Activated CD4-positive, alpha-beta T cell treated with anti-CD3 and anti-CD28 coated beads, Interleukin-2, amount 10 ng/mL, durations not matched to agents 24 days and 14 days (primary cell): ENCODE measurements at places on chromosomes 4 and X.
A peak's percentile ranks its signal among the peaks of the same experiment; 100 is the strongest.

GRCh38 chr4:10153161-10153560 lies 36.6 kb upstream of the WDR1 start:
- no peak for DNase-seq

DNA sequence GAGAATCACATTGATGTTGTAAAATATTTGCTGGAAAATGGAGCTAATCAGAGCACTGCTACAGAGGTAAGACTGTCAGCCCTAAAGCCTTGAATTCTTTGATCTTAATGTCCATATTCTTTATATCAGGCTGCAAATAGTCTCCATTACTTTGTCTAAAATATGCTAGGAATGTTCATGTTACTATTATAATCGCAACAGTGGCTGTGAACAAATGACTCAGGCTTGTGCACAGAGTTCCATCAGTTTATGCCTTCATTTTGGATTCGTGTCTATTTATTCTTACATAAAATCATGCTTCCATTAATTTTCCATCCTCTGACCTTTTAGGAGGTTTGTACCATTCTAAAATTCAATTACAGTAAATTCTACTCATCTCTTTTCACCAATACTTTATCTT lies 182.7 kb downstream of the ANK2 start:
- no peak for DNase-seq

GRCh38 chr4:85092536-85092935 lies 126.0 kb upstream of the WDFY3 start:
- DNase-seq: no peak

- no peak for DNase-seq
These were observed 88.1 kb downstream of the FSTL5 start for GRCh38 chr4:162075726-162076125.

DNA sequence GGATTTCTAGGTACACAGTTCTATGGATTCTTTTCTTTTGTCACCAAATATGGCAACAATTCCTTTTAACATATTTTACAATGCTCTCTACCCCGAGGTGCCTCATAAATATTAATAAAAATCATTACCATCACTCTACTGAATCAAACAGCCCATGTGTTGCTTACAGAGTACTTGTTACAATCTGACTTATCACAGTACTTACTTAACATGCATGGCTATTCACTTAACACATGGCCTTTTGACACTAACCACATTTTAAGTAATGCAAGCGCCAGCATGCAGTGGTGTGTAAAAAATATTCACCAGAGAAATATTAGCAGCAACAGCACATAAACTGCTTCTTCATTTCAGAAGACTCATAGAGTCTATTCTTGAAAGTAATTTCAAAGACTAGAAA lies 64.9 kb downstream of the BMP3 start:
- DNase-seq: no peak

DNA sequence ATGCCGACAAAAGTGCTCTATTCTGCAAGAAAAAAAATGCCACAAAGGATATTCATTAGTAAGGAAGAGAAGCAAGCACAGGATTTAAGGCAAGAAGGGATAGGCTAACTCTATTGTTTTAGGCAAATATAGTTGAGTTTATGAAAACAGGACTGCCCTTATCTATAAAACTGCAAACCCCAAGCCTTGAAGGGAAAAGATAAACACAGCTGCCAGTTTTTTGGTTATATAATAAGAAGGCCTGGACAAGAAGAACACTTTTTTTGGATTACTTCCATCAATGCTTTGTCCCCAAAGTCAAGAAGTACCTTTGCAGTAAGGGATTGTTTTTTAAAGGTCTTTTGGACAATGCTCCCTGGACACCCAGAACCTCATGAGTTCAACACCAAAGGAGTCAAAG lies 45.4 kb upstream of the WWC2 start:
- no peak for DNase-seq

- DNase-seq: peak; percentile 65
These were observed 11.0 kb upstream of the DUSP9 start for GRCh38 chrX:153635788-153636668.

DNA sequence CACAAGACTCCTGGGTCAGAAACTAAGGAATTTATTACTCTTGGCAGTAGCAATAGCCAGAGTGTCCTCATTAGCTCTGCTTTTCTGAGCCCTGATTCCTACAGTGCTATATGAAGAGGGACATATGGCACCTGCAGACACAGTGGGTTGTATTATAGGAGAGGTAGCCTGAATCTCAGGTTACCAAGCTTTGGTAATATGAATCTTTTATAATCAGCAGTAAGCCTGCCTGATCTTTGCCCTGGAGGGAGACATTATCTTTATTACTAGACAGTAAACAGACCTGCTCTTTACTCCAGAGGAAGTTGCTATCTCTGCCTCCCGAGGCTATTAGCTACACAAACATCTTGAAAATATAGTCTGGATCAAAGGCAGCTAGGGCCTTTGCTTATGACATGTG lies 62.5 kb upstream of the HOPX start:
- no peak for DNase-seq

- DNase-seq: peak; percentile 49
These were observed 55.7 kb downstream of the LINC00632 start for GRCh38 chrX:140765043-140765784.

DNA sequence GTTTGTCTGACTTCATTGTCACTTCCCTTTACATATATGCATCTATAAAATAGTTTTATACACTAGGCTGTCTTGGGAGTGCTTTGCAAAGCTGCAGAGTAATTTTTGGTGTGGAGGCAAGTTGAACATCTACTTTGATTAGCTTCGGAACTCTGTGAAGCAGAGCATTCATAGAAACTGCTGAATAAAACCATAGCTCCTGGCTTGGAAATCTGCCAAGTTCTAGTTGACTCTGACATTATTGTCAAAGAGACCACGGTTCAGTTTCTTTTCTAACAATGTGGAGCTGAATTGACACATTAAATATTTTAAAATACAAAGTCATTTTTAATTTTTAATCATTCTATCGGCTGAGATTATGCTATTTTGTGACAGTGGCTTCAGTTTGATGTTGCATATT lies 335.0 kb downstream of the BMPR1B start:
- DNase-seq: no peak

- no peak for DNase-seq
These were observed 111.1 kb upstream of the HTR2C start for GRCh38 chrX:114472788-114473187.

DNA sequence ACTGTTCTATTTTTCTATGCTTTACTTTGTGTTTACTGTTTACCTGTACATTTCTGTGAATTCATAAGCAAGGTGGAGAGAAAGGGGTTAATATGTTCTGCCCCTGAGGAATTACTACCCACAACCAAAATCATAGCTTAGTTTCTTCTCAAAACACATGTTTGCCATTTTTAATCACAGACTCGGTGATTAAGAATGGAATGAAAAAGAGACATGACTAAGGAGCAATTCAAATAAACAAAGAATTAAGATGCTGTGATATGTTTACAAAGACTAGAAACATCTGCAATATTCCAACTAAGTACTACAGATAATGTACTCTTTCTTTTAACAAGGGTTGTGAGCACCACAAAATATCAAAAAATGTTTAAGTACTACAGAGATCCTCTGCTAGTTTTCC lies 11.7 kb upstream of the FAT4 start:
- DNase-seq: no peak

DNA sequence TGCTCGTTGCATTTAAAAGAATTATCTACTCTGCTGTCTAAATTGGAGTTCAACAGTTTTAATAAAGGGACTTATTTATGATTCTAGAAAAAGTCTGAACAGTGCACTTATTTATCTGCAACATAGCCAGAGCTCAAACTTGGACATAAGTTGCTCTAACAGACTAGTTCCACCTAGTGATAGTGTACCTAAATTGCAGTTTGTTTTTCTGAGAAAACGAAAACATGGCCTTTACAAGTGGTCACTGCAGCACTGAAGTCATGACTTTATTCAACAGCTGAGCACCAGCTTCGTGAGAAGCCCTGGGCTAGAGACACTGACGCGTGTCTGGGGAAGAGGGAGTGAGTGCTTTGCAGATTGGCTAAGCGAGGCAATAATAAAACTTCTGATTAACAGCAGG lies 77.3 kb upstream of the IGSF1 start:
- no peak for DNase-seq

GRCh38 chrX:134163836-134164235 lies 73.1 kb upstream of the CCDC160 start:
- DNase-seq: no peak

DNA sequence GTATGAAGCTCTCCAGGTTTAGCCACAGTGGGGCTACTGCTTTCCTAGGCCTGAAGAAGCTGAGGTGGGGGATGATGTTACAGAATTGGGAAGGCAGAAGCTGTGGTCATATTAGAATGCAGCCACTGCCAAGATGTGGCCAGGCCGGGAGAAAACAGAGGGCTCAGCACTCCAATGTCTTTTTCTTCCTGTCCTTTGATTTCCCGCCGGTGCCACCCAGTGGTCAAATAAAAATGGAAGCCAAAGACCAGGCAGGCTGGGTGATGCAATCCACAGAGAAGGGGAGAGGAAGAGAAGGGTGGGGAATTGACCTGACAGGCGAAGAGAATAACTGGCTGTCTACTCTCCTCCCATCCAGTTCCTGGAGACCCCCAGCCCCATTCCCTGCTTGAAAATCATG lies 94.9 kb upstream of the SHISA3 start:
- DNase-seq: no peak

- DNase-seq: no peak
These were observed 783.0 kb upstream of the AADAT start for GRCh38 chr4:170872794-170873193.

GRCh38 chrX:16444353-16444752 lies 205.6 kb upstream of the S100G start:
- no peak for DNase-seq

DNA sequence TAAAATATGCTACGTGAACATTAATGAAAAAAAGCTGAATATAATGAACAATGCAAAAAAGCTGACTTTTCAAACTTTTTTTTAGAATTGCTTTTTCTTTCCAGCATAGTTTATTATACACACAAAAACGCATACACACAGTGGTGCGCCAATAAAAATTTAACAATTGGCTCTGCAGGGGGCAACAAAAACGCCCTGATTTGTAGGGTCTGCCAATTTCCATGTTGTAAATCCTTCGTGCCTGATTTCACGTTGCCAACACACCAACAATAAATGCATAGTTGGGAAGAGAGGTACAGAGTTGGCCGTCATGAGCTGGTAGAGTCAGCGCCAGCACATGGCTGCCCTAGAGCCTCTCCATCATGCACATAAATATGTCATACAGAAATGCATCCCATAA lies 333.1 kb downstream of the MAPK10 start:
- DNase-seq: no peak

- DNase-seq: peak; percentile 78
These were observed 28.8 kb downstream of the ATP8A1 start for GRCh38 chr4:42627885-42628646.

DNA sequence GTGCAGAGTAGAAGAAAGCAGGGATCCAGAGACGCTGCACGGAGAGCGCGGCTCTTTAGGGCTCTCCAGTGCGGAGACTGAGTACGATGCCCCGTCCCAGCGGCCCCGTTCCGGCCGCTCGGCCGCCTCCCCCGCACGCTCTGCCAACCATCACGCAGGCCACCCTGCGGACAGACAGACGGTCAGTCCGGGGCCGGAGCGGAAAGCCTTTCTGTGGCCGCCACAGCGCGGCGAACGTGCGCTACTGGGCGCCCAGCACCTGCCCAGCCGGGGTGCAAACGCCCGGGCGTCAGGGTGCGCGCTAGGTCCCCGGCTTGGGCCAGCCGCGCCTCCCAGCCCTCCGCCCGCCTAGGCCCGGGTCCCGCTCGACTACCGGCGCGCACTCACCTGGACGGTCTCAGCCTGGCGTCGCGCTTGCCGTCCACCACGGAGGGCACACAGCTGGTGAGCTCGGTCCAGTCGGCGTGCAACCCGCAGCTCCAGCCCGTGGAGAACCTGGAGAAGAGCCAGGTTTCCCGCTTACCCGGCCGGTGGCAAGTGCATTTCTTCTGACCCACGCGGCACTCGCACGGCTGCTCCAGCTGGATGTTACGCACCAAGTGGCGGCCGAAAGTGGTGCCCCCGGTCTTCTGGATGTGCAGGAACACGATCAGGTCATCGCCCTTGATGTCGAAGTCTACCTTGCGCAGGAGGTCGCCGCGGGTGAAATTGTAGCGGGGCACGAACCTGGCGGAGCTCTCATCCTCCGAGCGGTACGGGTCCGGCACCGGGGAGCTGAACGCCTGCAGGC lies 1.8 kb downstream of the HS6ST2 start:
- DNase-seq: no peak

- no peak for DNase-seq
These were observed 82.2 kb downstream of the APBB2 start for GRCh38 chr4:41132055-41132683.

- DNase-seq: no peak
These were observed 128.1 kb downstream of the TMEM164 start for GRCh38 chrX:110131031-110131430.

DNA sequence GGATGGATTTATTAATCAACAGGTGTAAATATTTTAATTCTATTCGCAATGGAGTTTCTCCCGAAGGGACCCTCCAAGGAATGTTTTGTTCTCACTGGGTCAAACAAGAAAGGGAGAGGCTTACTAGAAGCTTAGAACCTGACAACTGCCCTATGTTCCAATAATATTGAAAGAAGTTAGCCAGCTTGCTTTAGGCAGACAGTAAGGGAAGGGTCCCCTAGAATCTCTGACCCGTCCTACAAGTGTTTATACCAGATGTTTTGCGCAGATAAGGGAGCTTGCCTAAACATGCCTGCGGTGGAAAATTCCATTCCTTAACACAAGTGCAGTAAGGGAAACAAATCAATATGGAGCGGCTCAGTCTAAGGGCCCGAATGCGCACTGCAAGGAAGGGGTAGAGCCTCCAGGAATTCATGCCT lies 17.7 kb downstream of the IL21 start:
- peak; percentile 56 for DNase-seq

- DNase-seq: no peak
These were observed 24.2 kb downstream of the HERC3 start for GRCh38 chr4:88616275-88617150.
